ENCODE measurements at places on chromosomes 6 and 20.
A peak's percentile ranks its signal among the peaks of the same experiment; 100 is the strongest.

DNA sequence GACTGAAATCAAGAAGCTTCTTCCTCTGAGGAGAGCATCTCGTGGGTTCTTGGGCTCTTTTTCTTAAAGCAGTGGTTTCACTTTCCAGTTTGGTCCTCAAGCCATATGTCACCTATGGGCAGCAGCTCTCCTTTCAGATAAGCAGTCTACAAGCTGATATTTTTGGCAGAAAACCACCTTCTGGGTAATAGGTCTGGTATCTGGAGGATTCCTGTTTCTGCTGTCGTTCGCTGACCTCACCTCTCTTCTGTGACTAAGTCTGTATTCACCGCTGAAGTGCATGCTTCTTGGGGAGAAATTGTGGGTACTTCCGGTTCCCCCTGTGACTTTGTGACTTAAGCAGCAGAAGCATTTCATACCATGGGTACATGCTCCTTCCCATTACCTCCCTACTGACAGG is 193.6 kb downstream of the EDN1 start:
- peak; percentile 58 for ATAC-seq

DNA sequence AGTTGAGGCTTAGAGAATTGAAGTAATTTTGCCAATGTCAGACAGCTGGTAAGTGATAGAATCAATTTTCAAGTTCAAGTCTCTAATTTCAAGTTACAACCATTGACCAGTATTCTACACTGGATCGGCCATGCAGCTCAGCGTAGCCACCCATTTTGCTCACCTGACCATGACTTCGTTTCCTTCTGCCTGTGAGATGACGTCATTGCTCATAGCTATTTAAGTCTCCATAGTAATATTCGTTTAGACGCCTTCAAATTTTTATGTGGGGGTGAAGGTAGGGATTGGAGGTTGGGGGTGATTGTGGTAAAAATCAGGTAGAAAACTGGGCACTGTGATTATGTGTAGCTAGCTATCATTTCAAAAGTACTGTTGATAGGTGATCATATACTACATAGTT is 5.6 kb upstream of the HTR1B start:
- no peak for ATAC-seq

DNA sequence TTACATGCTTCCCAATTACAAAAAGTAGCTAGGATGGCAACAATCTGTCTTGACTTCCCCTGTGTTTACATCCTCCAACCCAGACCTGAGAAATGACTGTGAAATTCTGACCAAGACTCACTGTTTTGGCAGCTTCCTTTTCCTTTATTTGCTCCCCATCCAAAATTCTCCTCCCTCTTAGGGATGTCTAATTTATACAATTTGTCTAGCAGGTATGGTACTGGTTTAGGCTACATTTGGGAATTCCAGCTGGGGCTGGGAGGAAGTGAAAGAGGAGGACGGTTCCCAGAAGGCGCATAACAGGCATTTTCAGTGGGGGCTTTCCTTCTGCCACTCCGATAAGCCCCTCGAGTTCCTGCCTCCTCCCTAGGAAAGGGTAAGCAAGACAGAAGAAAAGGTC is 231.5 kb upstream of the BTBD3 start:
- no peak for ATAC-seq

DNA sequence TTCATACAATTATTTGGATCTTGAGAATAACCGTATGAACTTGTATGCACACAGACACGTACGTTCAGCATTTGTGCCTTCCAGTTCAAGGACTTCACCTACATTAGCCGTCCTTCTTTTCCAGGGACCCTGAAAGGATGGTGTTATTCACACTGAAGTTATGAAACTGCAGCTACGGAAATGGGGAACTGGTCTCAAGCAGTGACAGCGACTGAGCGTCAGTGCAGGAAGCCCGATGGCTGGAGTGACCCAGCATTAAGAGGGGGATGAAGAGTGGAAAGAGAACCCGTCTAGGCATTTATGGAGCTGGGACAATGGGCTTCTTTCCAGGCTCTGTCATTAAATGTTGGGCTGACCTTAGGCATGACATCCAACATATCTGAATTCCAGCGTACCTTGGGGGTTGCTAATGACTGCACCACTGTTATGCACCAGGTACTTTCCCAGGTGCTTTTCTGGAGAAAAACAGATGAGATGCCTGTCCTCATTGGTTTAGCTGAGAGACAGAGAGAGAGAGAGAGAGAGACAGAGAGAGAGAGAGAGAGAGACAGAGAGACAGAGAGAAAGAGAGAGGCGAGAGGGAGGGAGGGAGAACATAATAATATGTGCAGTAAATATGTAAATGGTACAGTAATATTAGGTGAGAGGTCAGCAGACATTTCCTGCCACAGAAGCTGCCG is 204.7 kb upstream of the EXOC2 start:
- no peak for ATAC-seq

GRCh38 chr6:56032715-56033260 is 157.4 kb upstream of the BMP5 start:
- no peak for ATAC-seq

- ATAC-seq: no peak
Measured at GRCh38 chr6:14957355-14958059, 288.4 kb upstream of the JARID2 start.

GRCh38 chr20:52953020-52953419 is 19.1 kb upstream of the TSHZ2 start:
- ATAC-seq: no peak

- ATAC-seq: no peak
Measured at GRCh38 chr20:23228912-23229311, 121.7 kb upstream of the NXT1 start.

DNA sequence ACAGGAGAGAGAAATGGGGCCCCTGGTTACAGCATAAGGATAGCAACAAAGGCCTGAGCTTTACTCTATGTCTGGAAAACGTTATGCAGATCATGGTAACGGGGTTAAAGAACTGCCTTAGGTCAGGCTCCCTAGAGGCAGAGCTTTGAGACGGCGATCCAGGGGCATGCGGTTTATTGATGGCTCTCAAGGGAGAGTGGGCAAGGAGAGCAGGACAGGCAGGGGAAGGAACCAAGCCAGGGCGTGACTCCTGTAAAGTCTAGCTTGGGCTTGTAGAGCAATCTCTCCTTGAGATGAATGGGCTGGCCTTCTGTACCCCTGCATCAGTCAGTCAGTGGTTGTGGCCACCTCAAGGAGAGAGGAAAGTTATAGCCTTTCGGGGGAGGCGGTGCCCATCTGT is 12.5 kb upstream of the FERMT1 start:
- ATAC-seq: no peak

Measured in activated T-helper 17 cell treated with anti-CD3 and anti-CD28 coated beads, Interleukin-2, amount 50 U/mL, for 72 hours (primary cell).